ENCODE measurements at places on chromosomes 5 and 9.

GRCh38 chr5:179008667-179009066 lies 13.5 kb upstream of the GRM6 start:
- no peak for DNase-seq

GRCh38 chr5:100840789-100841188 lies 62.3 kb downstream of the ST8SIA4 start:
- no peak for DNase-seq

DNA sequence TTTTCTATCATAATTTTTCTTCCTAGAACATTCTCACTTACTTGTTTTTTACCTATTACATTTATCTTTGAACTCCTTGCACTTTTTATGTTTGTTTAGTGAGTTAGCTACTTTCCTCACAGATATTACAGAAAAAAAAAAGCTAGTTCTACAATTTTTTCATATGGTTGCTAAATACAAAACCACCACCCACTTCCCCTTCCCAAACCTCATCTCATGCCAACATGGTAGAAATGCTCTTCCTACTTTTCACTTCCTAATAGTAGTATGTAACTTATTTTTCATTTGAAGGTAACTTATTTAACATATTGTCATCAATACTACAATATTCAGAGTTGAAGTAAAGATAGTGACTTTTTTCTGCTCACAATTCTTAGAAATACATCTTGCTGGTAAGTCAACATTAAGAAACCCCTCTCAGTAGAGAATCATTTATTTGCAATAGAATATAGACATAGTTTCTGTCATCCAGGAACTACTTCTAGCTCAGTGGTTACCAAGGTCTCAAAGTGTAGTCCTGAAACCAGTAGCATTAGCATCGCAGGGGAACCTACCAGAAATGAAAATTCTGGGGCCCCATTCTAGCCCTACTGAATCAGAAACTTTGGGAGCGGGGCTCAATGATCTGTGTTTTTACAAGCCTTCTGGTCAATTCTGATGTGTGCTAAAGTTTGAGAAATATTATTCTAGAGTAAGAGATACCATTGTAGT lies 1124.6 kb downstream of the DTWD2 start:
- no peak for DNase-seq

GRCh38 chr5:148763996-148764395 lies 62.4 kb upstream of the ADRB2 start:
- DNase-seq, result no peak

GRCh38 chr5:6717687-6718086 lies 4.5 kb downstream of the TENT4A start:
- no peak for DNase-seq

GRCh38 chr9:132012704-132013357 lies 66.8 kb downstream of the MED27 start:
- no peak for DNase-seq

- no peak for DNase-seq
Observed at GRCh38 chr5:128341056-128341455, 197.0 kb downstream of the FBN2 start.
